ENCODE measurements at places on chromosomes 5 and 9.

DNA sequence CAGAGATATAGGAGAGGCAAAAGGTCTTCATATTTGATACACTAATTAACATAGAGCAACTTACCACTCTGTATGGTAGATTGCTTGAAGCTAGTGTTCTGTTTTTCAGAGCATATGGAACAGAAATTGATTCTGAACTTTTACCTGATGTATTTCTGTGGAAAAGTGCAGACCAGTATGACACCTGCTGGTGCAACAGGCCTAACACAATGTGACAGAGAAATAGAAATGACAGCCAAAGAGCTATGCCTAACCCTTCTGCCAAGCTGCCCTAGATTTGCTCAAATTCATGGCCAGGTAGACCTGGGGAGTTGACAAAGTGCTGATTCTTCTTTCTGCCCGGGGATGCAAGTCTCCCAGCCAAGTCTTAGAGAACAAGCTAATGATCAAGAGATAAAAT, 65.4 kb upstream of the RNF180 start:
- no peak for DNase-seq

DNA sequence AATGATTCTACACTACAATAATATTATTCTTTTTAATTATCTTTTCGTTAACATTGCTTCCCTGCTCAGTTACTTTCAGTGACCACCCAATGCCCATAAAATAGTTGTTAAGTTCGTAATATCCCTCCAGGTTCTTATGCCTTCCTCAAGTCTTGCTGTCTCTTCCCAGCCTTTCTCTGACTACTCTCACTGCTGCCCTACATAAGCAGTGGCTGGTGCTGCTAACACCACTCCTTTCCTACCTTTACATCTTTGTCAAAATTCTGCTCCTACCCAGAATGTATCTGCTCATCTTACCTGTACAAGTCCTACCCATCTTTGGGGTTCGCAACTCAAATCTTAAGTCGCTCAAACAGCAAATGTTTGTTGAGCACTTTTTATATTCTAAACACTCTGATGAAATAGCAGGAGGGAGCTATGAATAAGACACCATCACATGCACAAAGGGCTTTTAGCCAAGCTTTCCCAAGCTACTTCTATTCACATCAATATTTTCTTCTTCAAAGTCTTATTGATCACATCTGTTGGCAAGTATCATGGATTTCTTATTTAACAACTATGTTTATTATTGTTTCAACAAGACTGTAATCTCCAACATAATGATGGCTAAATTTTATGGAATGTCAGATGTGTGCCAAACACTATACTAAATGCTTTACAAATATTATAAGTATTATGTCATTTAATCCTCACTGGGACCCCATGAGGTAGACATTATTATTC, 29.5 kb downstream of the SLC25A46 start:
- no peak for DNase-seq

DNA sequence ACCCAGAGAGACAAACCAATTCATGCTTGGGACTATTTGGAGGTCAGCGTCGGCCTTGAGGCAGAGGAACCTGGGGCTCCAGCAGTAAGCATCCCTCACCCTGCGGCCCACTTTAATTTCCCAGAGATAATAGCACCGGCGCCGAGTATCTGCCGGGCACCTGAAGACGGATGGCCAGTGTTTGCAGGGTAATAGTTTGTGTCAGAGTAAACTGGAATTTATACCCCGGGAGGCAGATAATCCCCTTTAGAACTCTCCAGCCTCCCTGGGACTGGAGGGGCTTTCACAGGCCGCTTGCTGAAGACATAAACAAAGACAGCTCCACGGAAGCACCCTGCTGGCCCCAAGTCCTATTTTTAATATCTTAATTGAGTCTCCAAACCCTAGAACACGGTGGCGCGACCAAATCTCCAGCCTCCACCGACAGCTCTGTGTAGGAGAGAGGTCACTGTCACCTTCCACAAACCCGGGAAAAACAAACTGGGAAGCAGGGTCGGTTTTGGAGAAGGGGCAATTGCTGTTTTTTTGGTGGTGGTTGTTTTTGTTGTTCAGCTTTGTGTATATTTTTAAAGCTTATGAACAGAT, 17.4 kb upstream of the FCN1 start:
- DNase-seq, result no peak

GRCh38 chr5:150607991-150608390, 32.5 kb upstream of the SYNPO start:
- no peak for DNase-seq

DNA sequence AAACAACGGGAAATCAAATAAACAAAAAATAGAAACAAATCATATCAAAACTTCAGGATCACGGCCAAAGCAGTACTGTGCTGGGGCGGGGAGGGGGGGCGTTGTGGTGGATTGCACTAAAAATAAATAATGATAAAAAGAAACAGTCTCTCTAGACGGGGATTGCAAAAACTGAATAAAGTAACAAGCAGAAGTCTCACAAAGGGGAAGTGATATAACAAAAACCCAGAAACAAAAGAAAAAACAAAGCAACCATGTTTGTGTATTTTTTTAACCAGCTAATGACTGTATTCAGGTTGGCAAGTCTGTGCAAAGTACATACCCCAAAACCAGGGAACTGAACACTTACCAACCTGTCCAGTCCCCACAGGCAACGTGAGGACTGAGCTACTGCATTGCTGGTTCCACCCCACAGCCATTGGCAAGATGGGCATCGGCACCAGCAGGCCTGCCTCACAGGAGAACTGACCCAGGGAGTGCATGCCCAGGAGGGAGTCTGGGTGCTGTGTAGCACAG, 24.1 kb downstream of the BICD2 start:
- no peak for DNase-seq

GRCh38 chr5:126253406-126253805, 169.8 kb upstream of the GRAMD2B start:
- no peak for DNase-seq

DNA sequence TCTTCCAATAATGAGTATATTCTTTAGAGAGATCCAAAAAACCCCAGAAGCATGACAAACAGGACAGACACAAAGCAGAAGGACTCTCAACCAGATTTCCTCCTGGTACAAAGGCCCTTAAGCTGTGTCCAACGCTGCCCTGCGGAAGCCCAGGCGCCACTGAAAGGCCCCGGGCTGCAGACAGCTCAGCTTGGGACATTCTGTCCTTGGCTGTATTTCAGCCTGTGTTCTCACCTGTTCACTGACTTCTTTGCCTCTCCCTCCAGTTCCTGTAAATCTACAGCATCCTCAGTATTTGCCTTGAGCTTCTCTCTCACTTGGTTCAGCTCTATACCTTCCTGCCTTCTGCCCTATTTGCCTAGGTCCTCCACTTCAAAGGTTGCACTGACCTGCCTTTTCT, 96.5 kb downstream of the SH3TC2 start:
- no peak for DNase-seq

DNA sequence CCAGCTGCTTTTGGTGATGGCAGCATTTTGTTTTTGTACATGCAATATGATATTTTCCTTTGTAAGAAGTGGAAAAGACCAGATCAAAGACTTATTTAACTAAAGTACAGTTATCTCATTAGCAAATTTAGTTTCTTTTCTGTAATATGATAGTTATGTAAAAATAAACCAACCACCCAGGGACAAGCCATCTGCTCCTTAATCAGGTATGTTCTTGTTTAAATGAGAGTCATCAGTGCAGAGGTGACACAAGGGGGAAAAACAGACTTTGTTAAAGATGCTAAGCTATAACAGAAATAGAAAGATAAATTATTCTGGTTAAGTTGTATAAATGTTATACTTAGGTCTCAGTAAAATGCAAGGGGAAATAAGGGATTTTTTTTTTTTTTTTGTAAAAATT, 805.7 kb upstream of the SEMA6A start:
- DNase-seq, result no peak

DNA sequence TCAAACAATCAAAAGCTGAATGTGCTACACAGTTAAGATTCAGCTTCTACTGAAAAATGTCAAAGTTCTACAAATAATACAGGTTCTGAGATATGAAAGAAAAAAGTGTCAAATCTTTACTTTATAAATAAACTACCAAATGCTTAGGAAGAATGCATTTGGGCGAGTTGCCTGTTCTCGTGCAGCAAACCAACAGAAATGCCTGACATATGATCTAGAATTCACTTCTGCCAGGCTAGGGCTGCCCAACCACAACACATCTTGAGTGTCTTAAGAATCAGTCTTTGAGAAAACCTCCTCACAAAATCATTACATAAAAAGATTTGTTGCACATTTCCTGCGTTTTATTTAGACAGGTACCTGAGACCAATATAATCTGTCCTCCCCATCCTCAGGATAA, 42.2 kb downstream of the ANKH start:
- no peak for DNase-seq

DNA sequence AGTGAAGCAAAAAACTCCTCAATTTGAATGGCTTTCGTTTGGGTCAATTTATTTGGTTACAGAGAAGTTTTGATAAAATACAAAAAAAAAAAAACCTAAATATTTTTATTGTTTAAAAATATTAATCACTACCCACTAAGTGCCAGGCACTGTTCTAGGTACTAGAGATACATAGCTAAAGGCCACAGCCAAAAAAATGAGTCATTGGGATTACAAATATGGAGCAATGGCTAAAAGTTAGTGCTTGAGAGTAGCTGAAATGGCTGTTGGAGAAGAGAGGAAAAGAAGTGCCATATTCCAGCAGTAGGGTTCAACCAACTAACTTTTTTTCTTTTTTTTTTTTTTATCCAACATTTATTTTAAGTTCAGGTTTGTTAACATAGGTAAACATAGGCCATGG, 130.1 kb upstream of the PTGER4 start:
- no peak for DNase-seq

- DNase-seq, result no peak
Measured at GRCh38 chr9:85432599-85432998, 309.2 kb downstream of the AGTPBP1 start.

- DNase-seq, result no peak
Measured at GRCh38 chr5:6914347-6914746, 201.1 kb downstream of the TENT4A start.

DNA sequence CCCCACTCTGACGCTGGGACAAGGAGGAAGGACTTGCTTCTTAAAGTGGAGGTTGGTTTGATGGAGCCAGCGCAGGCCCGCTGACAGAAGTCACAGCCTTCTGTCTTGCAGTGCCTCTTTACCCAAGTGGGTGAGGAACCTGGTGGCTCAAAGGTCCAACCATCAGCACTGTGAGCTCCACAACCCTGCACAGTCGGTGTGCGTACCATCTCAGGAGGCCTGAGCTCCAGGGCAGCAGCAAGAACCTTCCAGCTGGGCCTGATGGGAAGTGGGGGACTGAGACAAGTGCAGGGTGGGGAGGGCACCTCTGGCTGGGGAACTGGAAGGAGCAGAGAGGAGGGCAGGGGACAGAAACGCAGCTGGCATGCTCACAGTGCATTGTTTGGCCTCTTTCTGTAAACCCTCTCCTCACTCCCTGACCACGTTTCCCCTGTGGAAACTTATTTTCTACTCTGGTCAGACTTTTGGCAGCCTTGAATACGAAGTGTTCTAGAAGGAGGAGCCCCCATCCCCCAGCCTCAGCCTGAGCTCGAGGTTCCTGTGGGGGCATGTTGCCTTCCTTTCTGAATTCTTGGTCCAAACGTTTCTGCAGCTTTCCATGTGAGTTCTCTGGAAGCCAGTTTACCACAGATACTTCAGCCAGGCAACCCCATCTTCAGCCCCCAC, 178.5 kb upstream of the PITX1 start:
- no peak for DNase-seq

DNA sequence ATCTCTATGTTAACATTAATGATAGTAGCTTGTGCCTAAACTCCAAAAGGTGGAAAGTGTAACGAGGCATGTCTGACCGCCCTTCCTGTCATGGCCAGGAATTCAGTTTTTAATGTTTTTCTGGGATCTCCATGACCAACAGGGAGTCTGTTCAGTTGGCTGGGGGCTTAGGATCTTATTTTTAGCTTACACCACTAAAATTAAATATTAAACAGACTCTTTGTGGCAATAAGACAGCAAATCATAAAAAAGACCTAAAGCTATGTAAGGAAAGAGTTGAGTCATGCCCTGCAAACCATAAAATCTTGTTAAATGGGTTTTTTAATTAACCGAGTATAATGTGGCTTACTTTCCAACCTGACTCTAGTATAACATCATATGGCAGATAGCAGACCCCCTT, 247.8 kb downstream of the DIRAS2 start:
- DNase-seq, result no peak

DNA sequence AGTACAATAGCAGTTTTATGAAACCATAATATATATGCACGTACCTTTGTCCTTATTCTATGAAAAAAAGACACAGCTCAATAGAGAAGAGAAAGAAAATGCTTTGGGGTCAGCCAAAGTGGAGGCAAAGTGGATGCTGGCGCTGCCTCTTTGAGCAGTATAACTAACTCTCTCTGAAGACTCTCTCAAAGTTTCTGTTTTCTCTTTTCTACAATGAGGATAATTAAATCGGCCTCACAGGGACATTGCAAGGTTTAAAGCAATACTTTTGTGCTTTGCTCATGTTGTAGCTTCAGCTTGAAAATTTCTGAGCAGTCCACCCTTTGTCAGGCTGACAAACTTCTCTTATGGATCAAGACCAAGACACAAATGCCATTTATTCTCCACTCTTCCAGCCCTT, 455.1 kb upstream of the MPDZ start:
- DNase-seq, result no peak
